ENCODE measurements at places on chromosomes 6 and 20.
A peak's percentile ranks its signal among the peaks of the same experiment; 100 is the strongest.

- peak; percentile 99 for DNase-seq
Measured at GRCh38 chr20:40689100-40689942, at the start of gene MAFB. TSS of gene MAFB (minus strand) at chr20:40689236. CDS start at chr20:40688850, 386 bp downstream.

- no peak for DNase-seq
Measured at GRCh38 chr6:57283911-57284455, 33.4 kb upstream of the PRIM2 start.

- DNase-seq, result no peak
Measured at GRCh38 chr6:48141975-48142374, 31.0 kb upstream of the PTCHD4 start.

GRCh38 chr6:98532004-98532403 lies 302.4 kb upstream of the POU3F2 start:
- no peak for DNase-seq

DNA sequence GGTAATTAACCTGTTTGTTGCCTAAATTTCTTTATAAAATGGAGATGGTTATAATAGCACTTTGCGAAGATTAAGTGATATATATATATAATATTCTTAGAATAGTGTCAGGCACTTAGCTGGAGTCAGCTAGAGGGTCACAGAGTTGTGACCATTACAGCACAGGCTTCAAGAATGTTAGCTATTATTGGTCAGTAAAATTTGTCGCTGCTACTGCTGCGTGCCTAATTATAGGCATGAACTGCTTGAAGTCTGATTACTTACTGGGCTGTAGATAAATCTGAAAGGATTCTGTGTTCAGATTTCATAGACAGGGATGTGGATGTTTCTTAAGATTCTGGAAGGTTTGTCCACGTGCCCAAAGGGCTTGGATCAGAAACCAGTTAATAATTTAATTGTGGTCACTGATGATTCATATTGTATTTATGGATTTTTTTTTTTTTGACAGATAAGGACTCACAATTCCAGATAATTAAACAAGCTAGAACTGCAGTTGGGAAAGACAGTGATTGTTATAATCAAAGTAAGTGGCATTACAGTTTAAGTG lies 4.7 kb downstream of the SNRNP48 start:
- no peak for DNase-seq

DNA sequence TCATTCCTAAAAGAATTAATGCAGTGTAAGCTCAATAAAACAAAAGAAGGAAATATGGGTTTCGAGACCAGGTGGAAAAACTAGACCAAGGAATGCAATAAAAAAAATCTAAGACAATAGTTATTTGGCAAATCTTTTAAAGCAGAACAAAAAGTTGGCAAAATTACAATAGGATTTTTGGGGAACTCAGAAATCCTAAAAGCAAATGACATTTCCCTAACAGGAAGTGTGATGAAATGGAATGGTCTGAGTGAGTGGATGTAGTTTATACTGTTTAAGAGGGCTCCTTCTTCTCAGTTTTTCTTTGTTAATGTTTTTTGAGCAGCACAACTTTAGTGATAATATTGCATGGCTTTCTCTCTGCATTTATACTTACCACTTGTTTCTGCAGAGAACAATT lies 190.0 kb downstream of the PLCB4 start:
- peak; percentile 66 for DNase-seq

- DNase-seq, result no peak
Measured at GRCh38 chr20:61407561-61407960, 155.5 kb downstream of the CDH4 start.

DNA sequence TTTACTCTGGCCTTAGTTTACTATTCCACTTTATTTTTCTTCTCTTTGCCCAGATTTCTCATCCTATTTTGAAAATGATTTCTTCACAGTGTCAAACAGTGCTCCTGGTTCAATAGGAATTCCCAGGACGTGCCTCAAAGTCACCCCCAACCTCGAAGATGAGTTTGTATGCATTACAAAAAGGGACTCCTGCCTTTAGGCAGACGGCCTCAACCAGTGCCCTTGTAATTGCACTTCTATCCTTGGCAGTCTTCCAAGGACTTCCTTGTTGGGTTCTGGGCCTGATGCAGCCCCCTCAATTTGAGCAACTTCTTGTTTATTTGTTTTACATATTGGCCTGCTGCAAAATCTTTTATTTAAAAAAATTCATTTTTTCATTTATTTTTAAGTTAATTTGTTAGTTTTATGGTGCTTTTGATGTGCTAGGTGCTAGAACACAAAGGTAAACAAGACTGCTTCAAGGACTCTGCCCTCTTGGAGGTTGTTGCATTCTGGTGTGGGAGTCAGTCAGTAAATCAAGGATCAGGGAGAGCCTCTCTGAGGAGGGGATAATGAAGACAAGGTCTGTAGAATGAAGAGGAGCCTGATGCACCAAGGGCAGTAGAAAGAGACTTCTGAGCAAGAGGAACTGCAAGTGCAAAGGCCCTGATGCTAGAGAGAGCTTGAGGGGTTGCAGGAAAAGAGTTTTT lies 181.5 kb upstream of the LAMP5 start:
- no peak for DNase-seq

- DNase-seq, result no peak
Measured at GRCh38 chr6:81739230-81740195, 13.0 kb downstream of the TENT5A start.
